MV-4-11 (cell line): ENCODE measurements at places on chromosomes 13 and 19.

DNA sequence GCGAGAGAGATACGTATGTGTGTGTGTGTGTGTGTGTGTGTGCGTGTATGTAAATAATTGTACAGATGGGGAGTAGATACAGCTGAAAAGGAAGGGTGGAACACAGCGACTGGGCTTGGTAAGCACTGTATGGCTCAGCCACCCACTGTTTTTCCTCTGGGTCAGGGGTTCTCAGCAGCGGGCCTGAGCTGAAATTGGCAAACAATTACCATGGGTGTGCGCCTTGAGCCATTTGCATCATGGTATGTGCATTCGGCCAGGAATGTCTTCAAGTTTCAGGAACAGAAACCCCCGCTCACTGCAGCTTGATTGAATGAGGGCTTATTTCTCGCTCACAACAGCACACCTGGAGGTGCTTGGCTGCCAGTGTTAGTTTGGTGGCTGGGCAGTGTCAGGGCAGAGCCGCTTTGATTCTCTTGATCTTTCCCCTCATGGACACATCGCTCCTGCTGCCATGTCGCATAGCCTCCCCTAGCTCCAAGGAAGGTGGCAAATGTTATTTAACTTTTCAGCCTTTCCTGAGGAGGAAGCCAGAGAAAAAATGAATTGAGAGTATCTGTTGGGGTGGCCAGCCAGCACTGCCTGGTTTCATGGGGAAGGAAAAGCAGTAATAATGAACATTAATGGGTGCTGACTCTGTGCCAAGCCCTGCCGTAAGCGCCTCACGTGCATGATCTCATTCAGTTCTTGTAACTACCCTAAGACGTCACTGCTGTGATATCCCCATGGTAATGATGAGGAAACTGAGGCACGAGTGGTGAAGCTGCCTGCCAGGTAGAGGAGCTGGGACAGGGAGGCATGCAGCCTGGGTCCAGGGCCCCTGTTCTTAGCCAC is 126.9 kb downstream of the SIPA1L3 start:
- DNase-seq, result peak; percentile 82

GRCh38 chr19:802498-803098 is 5.3 kb downstream of the PTBP1 start:
- DNase-seq, result no peak

DNA sequence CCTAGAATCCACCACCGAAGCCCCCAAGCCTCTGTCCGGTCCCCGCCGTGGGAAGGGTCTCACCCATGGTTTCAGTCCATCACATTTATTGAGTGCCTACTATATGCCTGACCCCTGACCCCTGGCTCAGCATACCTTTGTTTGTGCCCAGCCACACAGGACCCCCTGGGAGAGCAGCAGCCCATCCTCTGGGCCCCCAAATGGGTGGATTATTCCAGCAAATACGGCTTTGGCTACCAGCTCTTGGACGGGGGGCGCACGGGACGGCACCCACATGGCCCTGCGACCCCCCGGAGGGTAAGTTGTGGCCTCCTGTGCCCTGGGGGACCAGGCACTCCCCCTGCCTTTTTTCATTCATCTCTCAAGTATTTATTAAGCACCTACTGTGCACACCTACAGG is 7.7 kb downstream of the PLK5 start:
- DNase-seq, result no peak

DNA sequence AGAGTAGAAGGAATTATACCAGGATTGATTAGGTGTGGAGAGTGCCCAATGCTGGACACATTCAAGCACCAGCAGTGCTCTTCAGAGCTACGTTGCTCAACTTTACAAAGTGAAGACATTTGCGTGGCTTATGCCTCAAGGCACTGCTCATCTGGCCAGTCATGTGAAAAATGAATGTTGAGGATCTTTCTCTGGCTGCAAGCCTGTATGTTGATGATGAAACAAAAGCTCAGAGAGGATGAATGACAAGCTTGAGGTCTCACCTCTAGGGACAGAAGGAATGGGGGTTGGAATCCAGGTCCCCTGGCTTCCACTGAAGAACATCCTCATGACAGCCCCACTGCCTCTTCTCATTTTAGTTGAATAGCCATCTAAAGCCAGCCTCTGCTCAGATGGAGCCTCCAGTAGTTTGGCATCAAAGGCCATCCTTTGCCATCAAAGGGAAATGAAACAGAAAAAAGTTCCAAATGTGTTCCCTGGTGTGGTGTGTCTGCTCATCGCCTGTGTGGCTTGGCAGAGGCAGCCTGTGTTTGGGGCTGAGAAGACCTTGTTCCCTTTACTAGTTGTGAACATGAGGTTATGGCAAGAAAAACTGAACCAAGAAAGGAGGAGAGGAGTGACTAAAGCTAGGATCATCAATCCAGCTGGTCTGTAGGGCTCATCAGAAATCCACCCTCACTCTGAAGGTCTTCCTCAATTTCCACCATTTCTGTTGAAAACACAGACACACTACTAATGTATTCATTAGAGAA is 114.0 kb upstream of the KL start:
- peak; percentile 85 for DNase-seq

DNA sequence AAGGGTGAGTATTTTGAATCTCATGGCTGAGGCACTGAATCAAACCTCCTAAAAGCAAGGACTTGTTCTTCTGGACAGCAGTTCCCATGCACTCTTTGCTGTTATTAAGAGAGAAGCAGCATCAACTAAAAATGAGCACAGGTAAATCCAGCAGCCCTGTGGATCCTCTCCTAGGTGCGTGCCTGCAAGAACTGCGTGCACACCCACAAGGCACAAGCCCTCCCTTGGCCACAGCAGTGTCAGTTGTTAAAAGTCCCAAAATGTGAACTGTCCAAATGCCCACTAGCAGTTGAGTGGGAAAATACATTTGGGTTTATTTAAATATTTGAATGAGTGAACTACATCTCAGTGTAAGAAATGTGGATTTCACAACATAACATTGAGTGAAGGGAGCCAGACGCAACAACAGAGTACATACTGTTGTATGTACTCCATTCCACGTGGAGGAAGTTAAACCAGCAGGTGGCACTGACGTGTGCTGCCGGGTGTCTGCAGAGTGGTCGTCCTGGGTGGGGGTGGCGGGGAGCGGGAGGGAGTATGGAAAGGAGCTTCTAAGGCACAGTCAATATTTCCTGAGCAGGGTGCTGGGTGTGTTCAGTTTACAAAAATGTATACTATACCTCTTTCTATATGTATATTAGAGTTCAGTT is 266.4 kb downstream of the NALCN start:
- DNase-seq, result no peak
